ENCODE measurements at places on chromosomes 12 and 14.

DNA sequence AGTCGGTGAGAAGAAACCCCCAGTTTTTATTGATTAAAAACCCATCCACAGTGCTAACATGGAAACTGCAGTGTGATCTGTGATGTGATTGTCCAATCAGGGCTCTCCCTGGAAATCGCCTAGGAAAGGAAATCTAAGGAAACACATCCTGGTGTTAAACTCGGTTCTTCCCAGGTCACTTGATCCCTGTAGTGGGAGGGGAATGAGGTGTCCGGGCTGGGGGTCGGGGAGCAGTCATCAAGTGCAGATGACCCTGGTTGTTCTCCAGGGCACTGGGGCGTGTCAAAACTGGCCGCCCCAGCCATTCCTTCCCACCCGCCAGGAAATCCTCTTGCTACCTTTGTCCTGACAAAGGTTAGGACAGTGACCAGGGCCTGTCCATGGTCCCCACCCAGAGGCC, 20.8 kb downstream of the RAB35 start:
- DNase-seq: no peak

- DNase-seq: no peak
These were observed 20.2 kb downstream of the TMX1 start for GRCh38 chr14:51260225-51260624.

DNA sequence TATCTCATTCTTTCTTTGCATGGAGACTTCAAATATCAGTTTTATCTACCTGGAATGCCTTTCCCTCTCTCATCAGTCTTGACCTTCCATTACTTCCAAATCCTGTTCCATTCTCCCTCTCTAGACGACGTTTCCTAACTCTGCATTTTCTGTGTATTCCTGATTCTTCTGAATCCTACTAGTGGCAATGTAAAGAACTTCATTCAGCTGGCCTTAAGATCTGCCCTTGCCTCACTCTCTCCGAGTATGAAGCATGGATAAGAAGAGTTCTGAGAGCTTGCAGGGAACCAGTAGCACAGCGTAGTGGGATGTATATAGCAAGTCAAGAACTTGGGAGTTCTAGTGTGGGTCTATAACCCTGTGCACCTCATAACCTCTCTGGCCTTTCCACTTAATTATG, 68.5 kb upstream of the HOXC13 start:
- DNase-seq: no peak

DNA sequence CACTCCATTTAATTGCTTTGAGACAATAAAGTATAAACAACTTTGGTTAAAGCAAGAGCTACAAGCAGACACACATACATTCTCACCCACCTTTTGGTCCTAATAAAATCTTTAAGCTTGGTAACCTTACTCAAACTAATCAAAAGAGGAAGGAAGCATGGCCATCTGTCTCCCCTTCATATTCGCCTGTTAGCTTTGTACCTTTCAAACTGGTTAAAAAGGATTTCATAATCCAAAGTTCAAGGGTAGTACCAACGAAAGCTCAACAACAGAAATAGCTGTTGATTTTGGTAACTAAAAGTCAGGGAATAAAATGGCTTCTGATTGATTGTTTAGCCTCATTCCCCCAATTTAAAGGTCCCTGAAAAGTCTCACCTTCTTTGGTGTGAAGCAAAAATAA, 456.9 kb downstream of the BCAT1 start:
- no peak for DNase-seq

GRCh38 chr14:85867450-85867849, 337.5 kb downstream of the FLRT2 start:
- DNase-seq: no peak

- no peak for DNase-seq
These were observed 25.6 kb downstream of the ELK3 start for GRCh38 chr12:96219700-96220206.
